K562 (cell line): ENCODE measurements at places on chromosomes 5 and 9. TPM values are rescaled to one million over a fixed set of nuclear protein-coding genes. Genes with fewer than 3 reads are reported as not detected.

Gene SLC25A48
- 0.33 and 0.72 TPM in 2 replicates for total RNA-seq

Gene NMUR2
- not detected in 2 replicates for total RNA-seq

Gene IFNB1
- not detected in 2 replicates for total RNA-seq

DNA sequence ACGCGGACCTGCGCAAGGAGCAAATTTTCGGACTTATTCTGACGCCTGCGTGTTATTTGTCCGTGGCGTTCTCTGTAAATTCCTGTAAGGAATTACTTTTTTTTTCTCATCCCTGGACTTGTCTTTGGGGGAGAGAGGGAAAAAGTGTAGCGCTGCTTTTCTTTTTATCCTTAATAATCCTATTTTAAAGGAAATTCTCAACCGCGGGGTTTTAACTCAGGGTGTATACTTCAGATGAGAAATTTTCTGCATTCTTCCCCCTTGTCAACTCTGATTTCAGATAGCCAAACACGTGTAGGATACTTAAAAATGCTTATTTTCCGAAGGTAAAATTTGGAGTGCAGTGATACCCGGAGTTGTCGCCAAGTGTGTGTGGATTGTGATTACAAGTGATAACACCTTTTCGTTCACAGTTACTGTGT, 853 bp downstream of the DCP2 start:
- H3K36me3 ChIP-seq = peaks cover 18% of the 10 kb centered on the region
- no peaks in the 10 kb centered on the region for H3K27me3 ChIP-seq
- H3K4me3 ChIP-seq = peak overlapping the region; percentile 64
- H3K4me1 ChIP-seq = peaks cover 36% of the 10 kb centered on the region
- DNase-seq = peak; percentile 51

GRCh38 chr9:133425049-133425632, 3.0 kb downstream of the ADAMTS13 start:
- DNase-seq = no peak
- no peak overlapping the region for H3K27ac ChIP-seq
- no peaks in the 10 kb centered on the region for H3K36me3 ChIP-seq
- peaks cover 13% of the 10 kb centered on the region; the same call in 1 of the 3 replicates for H3K4me1 ChIP-seq
